KG1 (cell line): ENCODE measurements at places on chromosomes 1 and 21.

DNA sequence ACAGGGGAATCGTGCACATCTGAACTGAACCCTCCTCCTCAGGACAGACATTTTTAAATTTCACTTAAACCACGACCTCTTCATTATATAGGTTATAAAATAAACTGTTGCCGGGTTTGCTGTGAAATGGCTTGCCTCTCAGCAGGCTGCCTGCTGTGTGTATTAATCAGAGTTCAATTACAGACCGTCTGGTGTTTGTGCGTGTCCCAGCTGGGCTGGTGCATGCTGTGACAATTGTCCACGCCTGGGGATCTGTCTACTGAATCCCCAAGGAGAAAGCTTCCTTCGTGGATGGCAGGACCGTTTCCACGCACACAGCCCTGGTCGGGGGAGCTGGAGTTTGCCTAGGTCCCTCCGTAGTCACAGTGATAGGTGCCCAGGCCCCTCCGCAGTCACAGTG is 13.4 kb upstream of the AGPAT3 start:
- DNase-seq = no peak

DNA sequence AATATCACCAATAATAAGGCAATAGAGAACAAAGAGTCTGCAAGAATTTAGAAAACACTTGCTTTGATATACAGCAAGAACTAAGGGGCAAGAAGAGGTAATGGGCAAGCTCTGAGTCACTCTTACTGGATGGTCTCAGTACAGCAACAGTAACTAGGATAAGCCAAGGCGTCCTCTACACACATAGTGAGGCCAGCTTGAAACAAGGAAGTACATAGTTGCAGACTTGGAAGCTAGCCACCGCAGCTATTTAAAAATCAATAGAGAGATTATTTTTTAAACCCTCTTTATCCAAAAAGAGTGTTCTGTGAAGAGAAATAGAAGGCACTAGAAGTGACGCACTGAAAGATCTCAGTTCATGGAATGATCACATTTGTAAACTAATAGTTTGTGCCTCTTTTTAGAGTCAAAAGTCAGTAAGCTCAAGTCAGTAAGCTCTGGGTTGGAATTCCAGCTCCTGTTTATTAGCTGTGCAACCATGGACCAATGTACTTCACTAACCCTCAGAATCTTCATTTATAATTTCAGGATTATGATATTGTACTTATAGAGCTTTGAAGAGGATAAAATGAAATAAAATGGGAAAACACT is 118.6 kb downstream of the AKT3 start:
- DNase-seq = no peak

- no peak for DNase-seq
Observed at GRCh38 chr1:167114725-167115124, 20.9 kb downstream of the STYXL2 start.

DNA sequence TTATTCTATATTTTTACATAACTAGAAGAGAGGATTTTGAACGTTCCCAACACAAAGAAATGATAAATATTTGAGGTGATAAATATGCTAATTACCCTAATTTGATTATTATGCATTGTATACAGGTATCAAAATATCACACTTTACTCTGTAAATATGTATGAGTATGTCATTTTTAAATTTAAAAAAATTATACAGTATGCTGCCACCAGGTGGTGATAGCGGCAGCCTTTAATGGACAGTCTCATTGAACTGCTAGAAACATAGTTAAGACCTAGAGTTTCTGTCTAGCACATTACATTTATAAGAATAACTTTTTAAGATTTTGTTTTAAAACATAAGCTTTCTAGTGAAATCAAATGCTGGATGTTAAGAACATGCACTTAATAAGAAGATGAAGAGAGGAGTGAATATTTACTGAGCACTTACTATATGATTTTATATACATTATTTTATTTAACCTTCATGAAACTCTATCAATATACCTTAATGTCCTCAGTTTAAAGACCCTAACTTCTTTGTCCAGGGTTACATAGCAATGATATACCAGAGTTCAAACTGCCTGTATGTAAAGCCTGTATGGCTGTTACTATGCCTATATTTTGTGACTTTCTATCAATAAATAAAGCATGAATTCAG is 207.1 kb downstream of the NUF2 start:
- peak; percentile 24 for DNase-seq

- no peak for DNase-seq
Observed at GRCh38 chr1:35615440-35615839, 25.9 kb downstream of the PSMB2 start.

- no peak for DNase-seq
Observed at GRCh38 chr21:27954543-27955165, 987.8 kb upstream of the ADAMTS5 start.

DNA sequence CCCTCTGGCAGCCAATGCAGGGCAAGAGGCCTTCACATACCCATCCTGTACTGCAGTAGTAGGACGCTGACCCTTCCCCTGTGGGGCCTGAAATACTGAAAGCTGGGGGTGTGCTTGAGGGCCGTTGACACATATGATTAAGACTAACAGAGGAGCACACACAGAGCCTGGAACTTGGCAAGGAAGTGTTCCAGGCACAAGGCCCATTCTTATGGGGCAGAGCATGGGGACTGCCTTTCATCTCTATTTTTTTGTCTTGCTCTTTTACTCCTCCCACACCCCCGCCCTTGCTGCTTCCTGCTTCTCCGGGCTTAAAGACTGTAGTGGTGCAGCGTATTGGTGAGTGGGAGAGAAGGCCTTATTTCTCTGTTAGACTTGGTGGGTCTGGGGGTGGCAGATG is 137.4 kb downstream of the BACH1 start:
- DNase-seq = no peak

GRCh38 chr21:37710546-37711285 is 205.5 kb downstream of the KCNJ6 start:
- no peak for DNase-seq

GRCh38 chr1:65050735-65051134 is 84.4 kb upstream of the JAK1 start:
- no peak for DNase-seq

DNA sequence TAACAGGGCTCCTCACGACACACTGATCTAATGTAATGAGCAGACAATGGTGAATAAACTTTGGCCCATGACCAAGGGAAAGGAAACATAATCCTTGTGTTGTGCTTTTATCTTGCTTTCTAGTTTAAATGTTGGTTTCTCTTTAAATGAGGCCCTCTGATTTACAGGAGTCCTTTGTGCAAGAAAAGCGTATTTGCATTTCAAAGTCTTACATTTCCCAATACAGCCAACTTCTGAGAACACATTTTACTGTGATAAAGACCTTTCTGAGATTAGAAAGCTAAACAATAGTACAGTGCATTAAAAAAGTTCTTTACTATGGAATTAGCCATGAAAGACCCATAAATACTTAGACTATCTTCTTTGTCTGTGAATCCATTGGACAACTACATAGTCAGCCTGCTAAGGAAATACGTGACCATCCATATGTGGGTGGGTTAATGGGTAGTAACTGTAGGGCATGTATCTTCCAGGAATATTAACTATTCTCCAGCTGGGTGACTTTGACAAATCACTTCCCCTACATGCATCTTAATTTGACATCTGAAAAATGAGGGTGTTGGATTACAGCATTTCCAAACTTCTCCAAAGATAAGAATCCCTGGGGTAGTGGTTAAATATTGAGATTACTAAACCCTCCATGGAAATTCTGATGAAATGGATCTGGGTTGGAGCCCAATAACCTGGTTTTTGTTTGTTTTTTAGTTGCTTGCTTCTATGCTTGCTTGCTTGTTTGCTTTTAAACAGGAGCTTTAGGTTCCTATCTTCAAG is 50.3 kb upstream of the USP1 start:
- no peak for DNase-seq

- DNase-seq = no peak
Observed at GRCh38 chr1:232983375-232983774, 33.0 kb downstream of the NTPCR start.

- no peak for DNase-seq
Observed at GRCh38 chr21:35036465-35037383, 12.4 kb downstream of the RUNX1 start.

DNA sequence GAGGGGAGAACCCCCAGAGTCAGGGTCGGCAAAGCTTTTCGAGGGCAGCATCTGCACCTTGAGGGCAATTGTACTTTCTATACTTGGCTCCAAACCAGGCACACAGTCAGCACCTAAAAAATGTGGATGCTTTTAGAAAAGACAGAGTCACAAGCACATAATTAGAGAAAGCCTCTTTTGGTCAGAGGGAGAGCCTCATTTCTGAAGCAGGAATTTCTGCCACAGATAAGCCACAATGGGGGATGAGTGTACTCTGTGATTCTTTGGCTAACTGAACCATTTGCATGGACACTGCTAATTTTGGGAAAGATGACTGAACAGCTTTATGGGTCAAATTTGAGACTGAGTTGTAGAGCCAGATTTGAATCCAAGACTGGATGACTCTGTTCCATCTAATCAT is 635.7 kb downstream of the KIF26B start:
- no peak for DNase-seq

DNA sequence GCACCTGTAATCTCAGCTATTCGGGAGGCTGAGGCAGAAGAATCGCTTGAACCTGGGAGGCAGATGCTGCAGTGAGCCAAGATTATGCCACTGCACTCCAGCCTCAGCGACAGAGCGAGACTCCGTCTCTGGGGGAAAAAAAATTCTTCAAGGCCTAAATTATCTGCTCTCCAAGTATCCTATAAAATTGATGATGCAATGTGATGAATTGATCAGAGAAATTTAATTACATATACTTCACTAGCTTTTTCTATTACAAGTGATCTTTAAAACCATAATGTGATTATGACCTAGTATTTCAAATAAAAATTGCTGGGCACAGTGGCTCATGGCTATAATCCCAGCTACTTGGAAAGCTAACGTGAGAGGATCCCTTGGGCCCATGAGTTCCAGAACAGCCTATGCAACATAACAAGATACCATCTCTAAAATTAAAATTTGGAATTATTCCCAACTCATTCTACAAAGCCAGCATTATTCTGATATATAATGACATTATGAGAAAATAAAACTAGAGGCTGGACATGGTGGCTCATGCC is 43.7 kb downstream of the ARID4B start:
- DNase-seq = no peak
